Islet precursor cell (in vitro differentiated cells): ENCODE measurements at places on chromosomes 13 and 19.

- no peak for DNase-seq
These were observed 8.6 kb downstream of the LILRA6 start for GRCh38 chr19:54233941-54234340.

GRCh38 chr13:54633456-54633855 is 1604.8 kb downstream of the OLFM4 start:
- DNase-seq: no peak

DNA sequence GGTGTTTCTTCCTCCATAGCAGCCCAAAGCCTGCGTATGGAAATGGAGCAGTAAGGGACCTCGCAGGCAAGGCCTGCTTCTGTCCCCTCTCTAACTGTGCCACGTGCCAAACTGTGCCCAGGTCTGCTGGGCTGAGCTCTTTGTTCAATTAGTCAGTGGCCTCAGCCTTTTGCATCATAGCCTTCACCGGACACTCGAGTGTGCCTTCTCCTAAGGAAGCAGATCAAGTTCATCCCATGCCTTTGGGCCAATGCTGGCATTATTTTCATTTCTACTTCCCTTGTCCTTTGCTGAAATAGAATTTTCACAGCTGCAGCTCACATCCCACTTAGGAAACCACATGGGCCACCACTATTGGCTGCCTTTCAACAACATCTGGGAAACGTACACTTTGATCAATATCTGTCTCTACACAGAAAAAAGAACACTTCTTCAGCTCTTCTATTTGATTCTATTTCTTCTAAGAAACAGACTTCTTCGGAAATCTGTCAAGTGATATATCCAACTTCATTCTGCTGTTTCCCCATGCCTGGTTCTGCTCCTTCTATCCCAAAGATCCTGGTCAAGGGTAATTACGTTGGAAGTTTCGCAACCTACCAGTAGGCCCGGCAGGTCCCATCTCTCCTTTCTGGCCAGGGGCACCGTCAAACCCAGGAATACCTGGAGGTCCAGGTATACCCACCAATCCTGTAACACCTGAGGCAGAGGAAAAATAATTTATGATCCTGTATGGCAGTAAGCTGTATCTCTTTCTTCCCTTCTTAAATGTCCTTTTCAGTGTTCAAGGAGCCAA is 143.9 kb downstream of the COL4A1 start:
- DNase-seq: peak; percentile 37

GRCh38 chr13:94327318-94327717 is 152.2 kb downstream of the DCT start:
- no peak for DNase-seq

DNA sequence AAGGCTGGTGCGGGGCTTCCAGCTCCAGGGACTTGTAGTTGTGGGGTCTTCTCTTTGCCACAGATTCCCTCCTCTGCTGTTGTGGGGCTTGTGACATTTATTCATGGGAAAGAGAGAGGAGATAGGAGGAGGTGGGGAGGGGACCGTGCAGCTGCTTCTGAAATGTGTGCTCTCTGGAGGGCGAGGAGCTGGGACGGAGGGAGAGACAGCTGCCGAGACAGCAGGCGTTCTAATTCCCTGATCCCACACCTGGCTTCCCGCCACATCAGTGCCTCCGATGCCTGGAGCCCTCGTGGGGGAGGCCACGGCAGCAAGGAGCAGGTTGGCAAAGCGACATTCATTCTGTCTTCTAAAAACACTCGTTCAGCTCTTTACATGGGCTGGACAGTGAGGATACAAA is 164.4 kb downstream of the USP12 start:
- no peak for DNase-seq

- no peak for DNase-seq
These were observed 757 bp downstream of the WIZ start for GRCh38 chr19:15448778-15449619.
